ENCODE measurements at places on chromosomes 2 and 18. TPM values are rescaled to one million over a fixed set of nuclear protein-coding genes. Genes with fewer than 3 reads are reported as not detected.

C1GALT1C1L gene
- total RNA-seq = not detected

B3GNT7 gene
- total RNA-seq = 4.6 TPM

CCDC121 gene
- total RNA-seq = 0.44 TPM

TRIB2 gene
- total RNA-seq = 36.4 TPM

MARCHF4 gene
- total RNA-seq = not detected

HNMT gene
- total RNA-seq = 5.9 TPM

GCG gene
- not detected for total RNA-seq

CNOT11 gene
- total RNA-seq = 43.8 TPM

GDF7 gene
- total RNA-seq = 0.26 TPM

GKN2 gene
- not detected for total RNA-seq

ZDBF2 gene
- 7.1 TPM for total RNA-seq

RNF25 gene
- total RNA-seq = 17.1 TPM

EGR4 gene
- total RNA-seq = not detected

GTF2A1L gene
- 4.0 TPM for total RNA-seq

EMX1 gene
- 0.15 TPM for total RNA-seq

UPP2 gene
- total RNA-seq = not detected

CHPF gene
- total RNA-seq = 56.6 TPM

EHD3 gene
- 28.2 TPM for total RNA-seq

LYG1 gene
- 0.95 TPM for total RNA-seq

ECEL1 gene
- total RNA-seq = 0.19 TPM

PDE11A gene
- total RNA-seq = not detected

ABCG5 gene
- total RNA-seq = not detected

NAPG gene
- 34.7 TPM for total RNA-seq

EVA1A gene
- total RNA-seq = 9.4 TPM

RNF144A gene
- total RNA-seq = 6.2 TPM

TGFA gene
- total RNA-seq = 15.8 TPM

RUFY4 gene
- not detected for total RNA-seq

EPAS1 gene
- 90.8 TPM for total RNA-seq

FAM161A gene
- total RNA-seq = 1.3 TPM

PROKR1 gene
- total RNA-seq = not detected

GPR39 gene
- total RNA-seq = 1.3 TPM

ZFP36L2 gene
- 47.3 TPM for total RNA-seq

APLF gene
- 4.9 TPM for total RNA-seq

RFTN2 gene
- total RNA-seq = 7.4 TPM

COLEC11 gene
- total RNA-seq = 0.56 TPM

SMYD1 gene
- total RNA-seq = not detected

ANKRD53 gene
- total RNA-seq = not detected

CCDC74B gene
- 4.4 TPM for total RNA-seq

IL1F10 gene
- not detected for total RNA-seq

ZBTB7C gene
- 53.0 TPM for total RNA-seq

TMEM182 gene
- 0.45 TPM for total RNA-seq

CRIM1 gene
- total RNA-seq = 35.0 TPM

ANKAR gene
- 1.4 TPM for total RNA-seq
